Fibroblast of upper back skin (primary cell): ENCODE measurements at places on chromosomes 7 and 10.

- DNase-seq: peak; percentile 38
These were observed 6.1 kb upstream of the MYOZ1 start for GRCh38 chr10:73647211-73647874.

DNA sequence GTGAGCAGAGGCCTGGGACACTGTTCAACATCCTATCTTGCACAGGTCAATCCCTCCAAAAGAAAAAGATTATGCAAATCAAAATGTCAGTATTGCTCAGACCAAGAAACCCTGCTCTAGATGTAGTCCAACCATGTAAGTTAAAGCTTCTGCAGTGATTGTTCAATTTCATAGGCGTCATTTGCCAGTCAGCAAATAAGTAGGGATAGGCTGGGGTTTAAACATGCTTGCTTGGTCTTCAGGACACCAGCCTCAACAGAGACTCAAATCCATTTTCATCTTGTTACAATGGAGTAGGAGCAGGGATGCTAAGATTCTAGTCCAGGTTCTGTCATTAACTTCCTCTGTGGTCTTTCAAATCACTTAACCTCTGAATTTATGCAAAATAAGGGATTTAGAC is 89.1 kb downstream of the NRP1 start:
- DNase-seq: no peak

DNA sequence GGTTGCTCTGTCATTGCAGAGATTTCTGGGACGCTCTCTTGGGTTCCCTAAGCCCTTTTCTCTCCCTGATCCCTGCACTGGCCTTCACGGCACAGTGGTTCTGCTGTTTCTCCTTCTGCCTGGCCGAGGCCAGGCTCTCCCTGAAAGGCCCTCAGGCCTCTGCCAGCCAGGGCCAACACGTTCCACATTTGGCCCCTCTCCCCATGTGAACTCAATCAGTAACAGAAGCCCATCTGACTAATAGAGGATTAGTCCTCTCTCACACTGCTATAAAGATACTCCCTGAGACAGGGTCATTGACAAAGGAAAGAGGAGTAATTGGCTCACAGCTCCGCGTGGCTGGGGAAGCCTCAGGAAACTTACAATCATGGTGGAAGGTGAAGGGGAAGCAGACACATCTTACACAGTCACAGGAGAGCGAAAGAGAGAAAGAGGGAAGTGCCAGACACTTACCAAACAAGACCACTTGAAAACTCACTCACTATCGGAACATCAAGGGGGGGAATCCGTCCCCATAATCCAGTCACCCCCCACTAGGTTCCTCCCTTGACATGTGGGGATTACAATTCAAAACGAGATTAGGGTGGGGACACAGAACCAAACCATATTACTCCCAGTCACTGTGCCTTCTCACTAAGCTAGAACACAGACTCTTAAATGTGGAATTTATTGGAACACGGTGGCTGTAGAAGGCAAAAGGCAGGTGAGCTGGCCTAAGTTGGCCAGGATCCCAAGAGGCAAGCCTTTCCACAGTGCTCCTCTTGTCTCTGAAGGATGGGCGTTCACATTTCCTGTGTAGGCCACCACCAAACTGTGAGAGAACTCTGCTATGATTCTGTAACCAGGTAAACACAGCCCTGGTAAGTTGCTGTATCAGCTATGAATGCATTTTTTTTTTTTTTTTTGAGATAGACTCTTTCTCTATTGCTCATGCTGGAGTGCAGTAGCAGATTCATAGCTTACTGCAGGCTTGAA is 8.8 kb downstream of the FZD8 start:
- no peak for DNase-seq

DNA sequence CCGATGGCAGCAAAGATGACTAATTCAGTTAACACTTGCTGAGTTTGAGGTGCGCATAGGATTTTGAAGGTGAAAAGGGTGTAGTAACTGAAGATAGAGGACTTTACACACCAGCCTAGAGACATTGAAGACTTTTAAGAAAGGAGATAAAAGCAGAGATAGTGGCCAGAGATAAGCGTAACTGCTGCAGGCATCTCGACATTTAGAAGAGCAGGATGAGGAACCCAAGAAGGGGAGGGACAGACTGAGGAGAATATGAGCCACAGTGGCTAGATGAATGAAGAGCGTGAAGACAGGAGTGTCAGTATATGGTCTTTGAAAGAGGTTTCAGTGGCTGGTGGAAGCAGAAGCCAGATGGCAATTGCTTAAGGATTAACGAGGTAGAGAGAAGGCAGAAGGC is 71.6 kb downstream of the CELF2 start:
- no peak for DNase-seq

- DNase-seq: no peak
These were observed 193.9 kb downstream of the NXPH1 start for GRCh38 chr7:8627325-8627724.

DNA sequence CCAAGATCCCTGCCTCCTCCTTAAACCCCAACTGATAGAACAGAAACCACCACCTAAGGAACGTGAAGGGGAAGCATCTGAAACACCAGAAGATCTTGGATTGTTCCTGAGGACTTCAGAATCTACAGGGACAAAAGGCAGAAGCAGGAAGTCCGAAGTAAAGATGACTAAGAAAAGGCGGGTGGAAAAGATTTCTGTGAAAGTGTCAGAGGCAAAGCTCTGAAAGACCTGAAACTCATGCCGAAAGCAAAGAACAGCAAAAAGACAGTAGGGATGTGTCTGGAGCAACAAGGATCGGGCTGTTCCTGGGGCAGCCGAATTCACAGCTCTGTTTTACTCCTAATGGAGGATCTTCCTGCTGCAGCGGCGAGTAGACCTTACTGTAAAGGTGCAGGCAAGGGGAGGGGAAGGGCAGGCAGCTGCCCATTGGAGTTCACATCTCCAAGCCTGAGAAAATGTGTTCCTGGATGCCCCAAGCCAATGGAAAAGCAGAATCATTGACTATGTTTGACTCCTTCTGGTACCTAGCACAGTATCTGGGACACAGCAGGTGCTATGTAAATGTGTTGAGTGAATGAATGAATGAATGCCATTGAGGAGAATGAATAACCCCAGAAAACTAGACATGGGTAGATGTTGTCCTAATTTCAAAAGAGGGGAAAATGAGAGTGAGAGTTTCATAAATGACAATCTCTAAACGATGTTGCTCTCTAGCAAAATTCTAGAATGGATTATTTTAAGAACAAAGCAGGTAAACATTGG is 40.4 kb downstream of the PDIA4 start:
- DNase-seq: peak; percentile 14

DNA sequence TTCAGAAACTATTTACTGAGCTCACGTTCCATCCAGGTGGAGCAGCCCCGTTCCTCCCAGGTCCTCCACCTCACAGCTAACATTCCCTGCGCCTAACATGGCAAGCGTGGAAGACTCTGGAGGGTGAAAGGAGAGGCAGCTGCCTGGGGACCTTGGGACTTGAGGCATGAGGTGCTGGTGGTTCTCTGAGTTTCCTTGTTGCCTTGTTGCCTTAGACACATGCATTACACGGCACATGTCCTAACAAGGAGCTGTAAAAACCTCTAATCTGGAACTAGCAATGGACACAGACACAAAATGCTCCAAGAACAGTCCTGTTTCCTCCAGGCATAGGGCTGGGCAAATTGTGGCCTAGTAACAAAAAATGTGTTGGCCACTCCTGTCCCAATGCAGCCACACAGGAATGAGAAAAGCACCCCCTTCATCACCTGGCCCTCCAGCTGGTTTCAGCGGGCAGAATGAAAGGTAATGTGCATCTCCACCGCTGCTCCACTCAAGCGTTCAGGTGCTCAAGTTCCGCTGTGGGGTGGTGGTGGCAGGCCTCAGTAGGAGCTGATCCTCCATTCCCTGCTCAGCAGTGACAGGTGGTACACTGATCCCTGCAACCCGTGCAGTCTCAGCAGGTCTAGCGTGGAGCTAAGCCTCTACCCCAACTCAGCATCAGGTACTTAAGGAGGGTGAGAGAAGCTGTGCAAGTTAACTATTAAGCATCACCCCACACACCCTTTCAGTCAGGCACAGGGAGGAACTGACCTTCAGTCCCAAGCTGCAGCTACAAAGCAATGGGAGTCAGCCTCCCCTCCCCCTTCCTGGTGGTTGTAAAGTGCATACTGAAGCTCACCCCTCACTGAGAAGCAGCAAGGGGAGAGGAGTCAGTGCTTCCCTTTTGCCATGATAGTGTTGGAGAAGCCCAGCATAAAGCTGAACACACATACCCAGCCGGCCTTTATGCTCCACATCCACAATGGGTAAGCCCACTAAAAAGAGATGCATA is 382.8 kb downstream of the SDK1 start:
- DNase-seq: no peak

- DNase-seq: no peak
These were observed 116.3 kb downstream of the SEMA3C start for GRCh38 chr7:80802527-80802926.

DNA sequence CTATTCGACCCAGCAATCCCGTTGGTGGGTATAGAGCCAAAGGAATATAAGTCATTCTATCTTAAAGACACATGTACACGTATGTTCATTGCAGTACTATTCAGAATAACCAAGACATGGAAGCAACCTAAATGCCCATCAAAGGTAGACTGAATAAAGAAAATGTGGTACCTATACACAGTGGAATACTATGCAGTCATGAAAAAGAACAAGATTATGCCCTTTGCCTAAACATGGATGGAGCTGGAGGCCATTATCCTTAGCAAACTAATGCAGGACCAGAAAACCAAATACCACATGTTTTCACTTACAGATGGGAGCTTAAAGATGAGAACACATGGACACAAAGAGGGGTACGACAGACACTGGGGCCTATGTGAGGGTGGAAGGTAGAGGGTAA is 845.3 kb downstream of the TYW1 start:
- DNase-seq: no peak

GRCh38 chr10:30456266-30456665 is 22.3 kb downstream of the MAP3K8 start:
- DNase-seq: no peak

GRCh38 chr7:6165521-6166320 is 106.7 kb downstream of the CYTH3 start:
- no peak for DNase-seq

DNA sequence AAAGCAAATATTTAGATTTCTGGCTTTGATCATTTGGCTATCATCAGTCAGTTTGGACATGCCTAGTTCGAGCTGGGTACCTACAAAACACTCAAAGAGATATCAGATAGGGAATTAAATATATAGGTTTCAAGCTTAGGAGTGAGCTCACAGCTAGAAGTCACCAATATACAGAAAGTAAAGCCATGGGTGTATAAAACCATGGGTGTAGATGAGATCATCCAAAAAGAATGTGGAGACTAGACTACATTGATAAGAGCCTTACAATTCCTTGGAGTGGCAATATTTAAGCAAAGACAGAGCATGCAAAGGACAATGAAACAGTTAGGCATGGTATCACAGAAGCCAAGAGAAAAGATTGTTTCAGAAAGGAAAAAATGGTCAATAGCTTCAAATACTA is 7.2 kb upstream of the RALA start:
- DNase-seq: peak; percentile 55

DNA sequence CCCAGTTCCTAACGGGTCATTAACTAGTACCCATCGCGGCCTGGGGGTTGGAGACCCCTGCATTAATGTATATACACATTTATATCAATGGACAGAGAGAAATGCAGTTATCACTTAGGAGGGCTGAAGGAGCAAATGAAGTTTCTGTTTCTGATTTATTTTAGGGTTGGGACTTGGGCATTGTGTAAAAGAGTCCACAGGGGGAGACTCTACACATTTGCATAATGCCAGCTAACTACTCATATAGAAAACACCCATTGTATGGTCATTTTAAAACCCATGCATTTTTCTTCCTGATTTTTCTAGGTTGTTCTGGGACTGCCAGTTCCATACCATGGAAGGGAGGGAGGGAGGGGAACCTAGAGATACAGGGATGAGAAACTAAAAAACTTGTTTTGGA is 23.5 kb downstream of the BCCIP start:
- DNase-seq: no peak

DNA sequence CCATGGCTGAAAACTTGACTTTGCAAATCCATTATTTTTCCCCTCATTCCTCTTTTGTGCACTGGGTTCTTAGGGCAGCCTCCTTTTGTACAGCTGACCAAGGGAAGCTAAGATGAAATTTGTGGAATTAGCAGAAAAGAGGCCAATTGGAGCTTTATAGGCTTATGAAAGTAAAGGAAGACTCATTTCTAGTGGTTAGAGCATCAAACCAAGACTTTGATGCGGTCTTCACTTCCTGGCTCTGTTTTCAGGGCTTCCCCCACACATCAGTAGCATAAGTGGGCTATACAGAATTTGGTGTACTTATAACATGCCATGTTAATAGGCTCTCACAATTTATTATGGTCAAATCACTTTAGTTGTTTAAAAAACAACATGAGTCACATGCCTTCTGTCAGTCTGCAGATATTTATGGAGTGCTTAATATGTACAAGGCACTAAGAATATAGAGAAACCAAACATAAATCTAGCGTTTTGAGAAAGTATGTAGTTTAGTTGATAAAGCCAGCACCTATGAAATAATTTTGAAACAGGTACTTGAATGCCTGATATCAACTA is 5.7 kb downstream of the AUTS2 start:
- no peak for DNase-seq

DNA sequence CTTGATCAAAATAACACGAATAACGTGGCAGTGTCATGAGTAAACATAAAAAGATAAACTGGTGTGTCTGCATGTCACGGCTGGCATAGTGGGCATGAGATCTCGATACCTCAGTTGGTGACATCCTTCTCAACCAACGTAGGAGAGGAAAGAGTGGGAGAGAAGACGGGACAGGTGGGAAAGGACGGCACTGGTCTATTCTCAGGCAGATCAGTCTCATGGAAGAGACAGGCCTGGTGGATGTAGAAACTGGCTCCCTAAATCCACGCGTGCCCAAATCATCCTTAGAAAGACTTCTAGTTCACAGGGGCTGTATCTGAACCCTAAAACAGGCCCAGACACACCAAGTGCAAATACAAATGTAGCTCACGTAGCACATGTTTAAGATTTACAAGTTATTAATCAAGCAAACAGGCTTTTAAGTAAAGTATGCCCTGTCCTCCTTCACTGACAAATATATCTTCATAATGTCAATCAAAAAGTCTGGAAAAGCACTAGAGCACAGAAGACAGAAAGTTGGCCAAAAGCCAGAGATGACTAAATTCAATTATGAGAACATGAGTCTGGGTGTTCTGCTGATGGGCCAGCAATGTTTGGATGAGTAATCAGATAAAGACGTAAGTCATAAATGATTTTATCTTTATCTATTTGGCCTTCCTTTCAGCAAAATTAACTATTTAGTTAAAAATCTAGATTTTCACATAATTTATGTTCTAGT is 56.3 kb downstream of the SFMBT2 start:
- DNase-seq: peak; percentile 63

GRCh38 chr10:70445718-70446657 is 4.5 kb upstream of the NODAL start:
- peak; percentile 79 for DNase-seq
